ENCODE measurements at places on chromosomes 2 and 18. TPM values are rescaled to one million over a fixed set of nuclear protein-coding genes. Genes with fewer than 3 reads are reported as not detected.

GRCh38 chr2:155913356-155913755, 419.2 kb downstream of the NR4A2 start:
- H3K27ac ChIP-seq = no peak overlapping the region
- H3K27me3 ChIP-seq = no peaks in the 10 kb centered on the region
- H3K36me3 ChIP-seq = no peaks in the 10 kb centered on the region
- no peaks in the 10 kb centered on the region for H3K4me1 ChIP-seq

Gene CCDC85A
- total RNA-seq = 11.5 TPM

Gene SLC20A1
- 42.6 TPM for total RNA-seq

DNA sequence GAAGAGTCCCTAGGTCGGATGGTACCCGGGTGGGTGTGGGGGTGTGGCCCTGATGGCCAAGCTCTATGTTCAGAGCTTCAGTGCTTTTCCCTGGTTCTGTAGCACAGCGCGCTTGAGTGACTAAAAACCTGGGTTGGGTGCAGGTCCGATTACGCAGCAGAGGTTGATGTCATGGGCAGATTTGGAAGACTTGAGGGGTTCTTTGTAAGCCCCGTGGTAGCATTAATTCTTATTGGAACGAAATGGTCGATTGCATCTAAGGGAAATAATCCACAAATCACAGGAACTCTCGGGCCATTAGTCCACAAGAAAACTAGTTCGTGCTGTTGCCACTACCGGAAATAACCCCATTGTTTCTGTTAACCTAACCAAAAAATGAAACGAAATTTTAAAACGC, 9.0 kb downstream of the HOXD8 start:
- peak overlapping the region; percentile 97 for H3K27ac ChIP-seq
- no peaks in the 10 kb centered on the region for H3K36me3 ChIP-seq
- peak overlapping the region; percentile 82 for H3K4me3 ChIP-seq
- no peaks in the 10 kb centered on the region for H3K27me3 ChIP-seq
- H3K4me1 ChIP-seq = peaks cover 8% of the 10 kb centered on the region

DNA sequence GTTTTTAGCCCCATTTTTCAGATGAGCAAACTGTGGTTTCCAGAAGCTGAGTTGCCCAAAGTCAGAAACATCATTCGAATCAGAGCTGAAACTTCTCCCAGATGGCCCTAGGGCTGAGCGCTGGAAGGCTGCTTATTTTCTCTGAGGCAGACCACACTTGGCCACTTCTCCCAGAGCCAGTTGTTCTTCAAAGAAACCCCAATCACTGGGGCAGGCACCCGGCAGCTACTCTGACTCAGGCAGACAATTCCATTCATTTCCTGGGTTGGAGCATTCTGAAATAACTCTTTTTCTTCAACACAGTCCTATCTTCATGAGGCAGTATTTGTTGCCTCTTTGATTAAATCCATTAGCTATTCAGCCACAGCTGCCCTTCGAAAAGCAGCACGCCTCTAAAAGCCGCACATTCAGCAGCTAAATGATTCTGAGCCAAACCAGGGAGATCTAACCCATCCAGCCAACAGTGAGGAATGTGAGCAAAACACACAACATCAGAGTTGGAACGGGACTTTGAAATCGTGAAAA, 40.9 kb downstream of the LRATD1 start:
- H3K36me3 ChIP-seq = no peaks in the 10 kb centered on the region
- no peaks in the 10 kb centered on the region for H3K4me1 ChIP-seq
- H3K27ac ChIP-seq = no peak overlapping the region
- no peaks in the 10 kb centered on the region for H3K27me3 ChIP-seq

GRCh38 chr2:106205488-106205887, 11.4 kb upstream of the UXS1 start:
- H3K4me1 ChIP-seq = no peaks in the 10 kb centered on the region
- no peak overlapping the region for H3K27ac ChIP-seq
- DNase-seq = no peak
- no peak overlapping the region for H3K4me3 ChIP-seq

Gene ACADL
- 2.0 TPM for total RNA-seq

DNA sequence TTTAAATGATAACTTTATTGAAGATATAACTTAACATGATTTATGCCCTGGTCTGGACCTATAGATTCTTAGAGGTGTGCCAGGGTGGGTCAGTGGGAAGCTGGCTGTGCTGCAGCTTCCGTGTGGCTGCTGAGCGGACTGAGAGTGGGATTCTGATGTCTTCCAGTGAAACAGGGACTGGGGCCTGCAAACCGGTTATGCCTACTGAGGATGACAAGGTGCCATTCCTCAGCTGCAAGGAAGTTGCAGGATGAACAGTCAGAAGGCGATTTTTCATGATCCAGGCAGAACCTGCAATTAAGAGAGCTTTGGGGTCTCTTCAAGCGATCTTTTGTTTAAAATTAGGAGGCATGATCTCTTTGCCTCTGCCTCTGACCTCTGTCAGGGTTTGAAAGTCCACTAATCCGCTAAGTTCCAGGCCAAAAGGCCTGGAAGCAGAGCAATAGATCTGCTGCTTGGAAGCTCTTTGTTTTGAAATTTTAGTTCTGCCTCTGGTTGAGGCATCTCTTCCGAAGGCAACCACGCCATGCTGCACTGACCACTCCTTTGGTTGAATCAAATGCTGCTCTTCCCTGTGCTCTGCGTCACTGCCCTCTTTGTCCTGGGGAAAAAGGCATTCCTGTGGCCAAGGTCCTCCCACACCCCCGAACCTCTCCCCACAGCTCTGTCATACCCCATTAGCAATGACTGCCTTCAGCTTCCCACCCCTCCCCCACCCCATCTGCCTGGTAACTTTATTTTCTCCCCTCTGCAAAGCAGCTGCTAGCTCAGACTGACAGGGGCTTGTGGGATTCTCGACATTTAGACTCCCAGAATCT, 2.0 kb downstream of the TMEM169 start:
- no peaks in the 10 kb centered on the region for H3K4me1 ChIP-seq
- H3K27ac ChIP-seq = no peak overlapping the region
- H3K36me3 ChIP-seq = no peaks in the 10 kb centered on the region

- no peaks in the 10 kb centered on the region for H3K36me3 ChIP-seq
- H3K27ac ChIP-seq = no peak overlapping the region
- H3K27me3 ChIP-seq = no peaks in the 10 kb centered on the region
These were observed 53.4 kb downstream of the FHOD3 start for GRCh38 chr18:36350839-36351469.

Gene LYPD6
- 17.7 TPM for total RNA-seq

Gene OR6B2
- not detected for total RNA-seq

Gene TBC1D8
- 19.5 TPM for total RNA-seq

- peaks cover 7% of the 10 kb centered on the region for H3K4me1 ChIP-seq
- H3K36me3 ChIP-seq = no peaks in the 10 kb centered on the region
- H3K27ac ChIP-seq = no peak overlapping the region
- no peak overlapping the region for H3K4me3 ChIP-seq
These were observed 8.2 kb downstream of the DSG2 start for GRCh38 chr18:31506024-31506742.

- DNase-seq = peak; percentile 96
- no peak overlapping the region for H3K4me3 ChIP-seq
- peaks cover 19% of the 10 kb centered on the region for H3K4me1 ChIP-seq
- H3K27ac ChIP-seq = peak overlapping the region; percentile 79
- no peaks in the 10 kb centered on the region for H3K36me3 ChIP-seq
These were observed 24.9 kb upstream of the RHOB start for GRCh38 chr2:20421988-20422370.

DNA sequence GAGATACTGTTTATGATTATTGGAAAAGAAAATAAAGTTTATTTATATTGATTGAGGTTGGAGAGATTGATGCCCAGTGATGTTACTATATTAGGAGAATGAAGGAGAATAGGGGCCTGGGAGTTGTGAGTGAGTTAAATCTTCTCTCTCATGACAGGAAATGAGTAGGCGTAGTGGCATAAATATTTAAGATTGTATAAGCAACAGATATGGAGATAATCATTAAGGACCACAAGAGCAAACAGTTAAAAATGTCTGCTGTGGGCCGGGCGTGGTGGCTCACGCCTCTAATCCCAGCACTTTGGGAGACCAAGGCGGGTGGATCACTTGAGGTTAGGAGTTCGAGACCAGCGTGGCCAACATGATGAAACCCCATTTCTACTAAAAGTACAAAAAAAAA, 62.7 kb downstream of the PTRHD1 start:
- no peak overlapping the region for H3K4me3 ChIP-seq
- no peaks in the 10 kb centered on the region for H3K4me1 ChIP-seq
- H3K27me3 ChIP-seq = no peaks in the 10 kb centered on the region
- no peak for DNase-seq
- no peak overlapping the region for H3K27ac ChIP-seq

DNA sequence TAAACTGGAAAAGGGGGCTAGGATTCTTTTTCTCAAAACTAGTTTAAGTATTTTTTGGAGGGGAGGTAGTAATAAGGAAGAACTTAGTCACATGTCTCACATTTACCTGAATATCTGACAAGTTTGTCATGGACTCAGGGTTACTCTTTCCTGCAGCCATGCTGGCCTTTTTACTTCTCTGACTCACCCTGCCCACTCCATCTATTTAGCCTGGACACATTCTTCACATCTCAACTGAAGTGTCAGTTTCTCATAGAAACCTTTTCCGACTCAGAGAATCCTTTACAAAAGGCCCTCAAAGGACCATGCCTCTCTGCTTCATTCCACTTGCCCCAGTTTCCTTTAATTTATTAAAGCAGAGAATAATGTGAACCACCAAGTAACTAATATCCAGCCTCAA, 42.6 kb downstream of the SCN7A start:
- H3K27me3 ChIP-seq = no peaks in the 10 kb centered on the region
- H3K4me1 ChIP-seq = no peaks in the 10 kb centered on the region
- H3K4me3 ChIP-seq = no peak overlapping the region
- H3K27ac ChIP-seq = no peak overlapping the region

Gene STEAP3
- 49.8 TPM for total RNA-seq

DNA sequence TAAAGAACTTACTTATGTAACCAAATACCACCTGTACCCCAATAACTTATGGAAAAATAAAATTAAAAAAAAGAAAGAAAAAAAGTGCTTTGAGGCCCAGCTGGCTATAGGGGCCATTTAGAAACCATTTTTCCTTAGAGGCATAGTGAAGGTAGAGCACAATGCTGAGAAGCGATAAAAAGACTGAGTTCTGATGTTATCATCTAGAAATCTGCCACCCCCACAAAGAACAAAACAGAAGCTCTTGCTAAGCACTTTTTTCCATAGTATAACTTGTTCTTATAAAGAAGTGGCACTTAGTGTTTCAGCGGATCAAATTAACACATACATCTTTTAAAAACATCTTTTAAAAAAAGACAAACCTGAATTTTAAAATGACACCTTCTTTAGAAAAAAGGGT, 51.4 kb downstream of the ICOS start:
- H3K4me1 ChIP-seq = no peaks in the 10 kb centered on the region
- H3K36me3 ChIP-seq = no peaks in the 10 kb centered on the region
- no peak for DNase-seq
- no peak overlapping the region for H3K27ac ChIP-seq
- H3K4me3 ChIP-seq = no peak overlapping the region

- H3K4me3 ChIP-seq = no peak overlapping the region
- no peaks in the 10 kb centered on the region for H3K4me1 ChIP-seq
- H3K27me3 ChIP-seq = no peaks in the 10 kb centered on the region
- no peak overlapping the region for H3K27ac ChIP-seq
These were observed 181.5 kb upstream of the ACVR2A start for GRCh38 chr2:147663153-147663961.

Gene TFCP2L1
- total RNA-seq = 8.3 TPM

Gene ZNF804A
- total RNA-seq = 0.16 TPM

- no peak overlapping the region for H3K4me3 ChIP-seq
- DNase-seq = no peak
- H3K27me3 ChIP-seq = no peaks in the 10 kb centered on the region
- peak overlapping the region; percentile 13 for H3K27ac ChIP-seq
- H3K4me1 ChIP-seq = no peaks in the 10 kb centered on the region
These were observed 143.8 kb downstream of the RNF152 start for GRCh38 chr18:61749031-61749430.

Gene SNRPD1
- 10.4 TPM for total RNA-seq

- peak overlapping the region; percentile 48 for H3K27ac ChIP-seq
- DNase-seq = no peak
- no peaks in the 10 kb centered on the region for H3K27me3 ChIP-seq
- H3K36me3 ChIP-seq = no peaks in the 10 kb centered on the region
- no peaks in the 10 kb centered on the region for H3K4me1 ChIP-seq
These were observed 32.6 kb downstream of the MARCHF4 start for GRCh38 chr2:216339456-216340279.

Gene RTP5
- not detected for total RNA-seq

DNA sequence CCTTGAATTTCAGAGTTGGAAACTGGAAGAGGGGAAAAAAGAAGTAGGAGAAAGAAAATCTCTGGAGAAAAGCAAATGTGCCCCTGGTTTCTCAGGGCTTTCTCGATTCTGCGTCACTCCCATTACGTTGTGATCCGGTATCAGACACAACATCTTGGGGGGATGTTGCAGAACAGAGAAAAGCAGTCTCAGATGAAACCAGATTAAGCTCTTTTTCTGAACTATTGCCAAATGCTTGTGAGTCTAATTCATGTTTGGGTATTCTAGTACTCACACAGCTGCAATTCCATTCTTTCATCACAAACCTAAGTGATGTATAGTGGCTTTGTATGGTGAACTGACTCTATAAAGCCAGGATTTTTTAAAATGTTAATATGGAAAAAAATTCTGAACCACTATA, 233.2 kb downstream of the TCF4 start:
- no peak overlapping the region for H3K4me3 ChIP-seq
- no peaks in the 10 kb centered on the region for H3K36me3 ChIP-seq
- H3K27me3 ChIP-seq = no peaks in the 10 kb centered on the region
- no peak for DNase-seq
- no peak overlapping the region for H3K27ac ChIP-seq
- H3K4me1 ChIP-seq = no peaks in the 10 kb centered on the region

Measured in breast epithelium (tissue), 4 donors.